Stomach (tissue), 19 donors: ENCODE measurements at places on chromosomes 3 and 15. TPM values are rescaled to one million over a fixed set of nuclear protein-coding genes. Genes with fewer than 3 reads are reported as not detected.

The ATP13A5 gene
- total RNA-seq: not detected

The CLDN18 gene
- total RNA-seq: 5.3 TPM

DNA sequence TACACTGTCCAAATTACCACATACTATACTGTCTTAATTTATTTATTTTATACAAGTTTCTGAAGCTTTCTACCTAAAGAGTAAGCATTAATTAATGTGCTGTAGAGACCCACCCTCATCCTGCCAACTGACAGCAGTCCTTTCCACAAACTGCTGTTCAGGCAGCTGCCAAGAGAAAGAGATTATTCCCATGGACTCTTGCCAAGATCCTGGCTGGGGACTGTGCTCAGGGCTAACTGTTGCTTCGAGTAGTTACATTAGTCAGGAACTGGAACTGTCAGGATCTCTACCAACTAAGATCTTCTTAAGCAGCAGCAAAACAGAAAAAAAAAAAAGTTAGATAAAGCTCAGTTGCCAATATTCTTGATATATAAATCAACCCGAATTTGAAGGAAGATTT lies 398.8 kb downstream of the MECOM start:
- peak; percentile 70 for DNase-seq

DNA sequence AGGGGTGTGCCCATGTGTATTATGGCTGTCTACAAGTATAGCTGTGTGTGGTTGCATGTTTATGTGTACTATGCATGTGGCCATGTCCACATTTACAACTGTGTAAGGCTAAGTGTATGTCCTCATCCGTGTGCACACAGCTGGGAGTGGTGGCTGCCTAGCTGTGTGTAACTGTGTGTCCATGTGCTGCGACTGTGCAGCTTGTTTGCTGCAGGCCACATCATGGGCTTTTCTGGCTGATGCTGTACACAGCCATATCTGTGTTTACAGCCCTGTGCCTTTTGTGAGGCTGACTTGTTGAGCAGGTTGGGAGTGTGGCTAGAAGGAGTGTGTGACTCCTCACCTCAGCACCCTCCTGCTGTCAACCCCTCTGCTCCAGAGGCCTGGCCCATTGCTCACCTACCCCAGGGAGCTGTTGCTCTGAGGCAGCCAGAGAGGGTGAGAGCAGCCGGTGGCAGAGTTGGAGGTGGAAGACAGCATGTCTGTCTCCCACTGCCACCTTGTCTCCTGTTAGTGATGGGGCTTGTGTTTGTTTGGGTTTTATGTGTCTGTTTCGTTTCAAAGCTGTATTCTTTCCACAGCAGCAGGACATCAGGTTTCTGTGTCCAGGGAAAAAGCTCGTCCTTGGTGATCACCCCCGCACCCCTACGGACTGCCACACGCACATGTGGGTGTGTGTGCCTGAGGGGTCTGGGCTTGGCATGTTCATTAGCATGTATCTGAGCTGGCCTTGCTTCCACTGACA lies 1.4 kb upstream of the GRM2 start:
- DNase-seq: no peak

GRCh38 chr3:50620420-50620819 lies 3.5 kb downstream of the MAPKAPK3 start:
- DNase-seq: no peak

- DNase-seq: no peak
These were observed 95.1 kb downstream of the LRIG1 start for GRCh38 chr3:66405701-66406091.

GRCh38 chr3:34363881-34364280 lies 565.5 kb downstream of the PDCD6IP start:
- DNase-seq: no peak

DNA sequence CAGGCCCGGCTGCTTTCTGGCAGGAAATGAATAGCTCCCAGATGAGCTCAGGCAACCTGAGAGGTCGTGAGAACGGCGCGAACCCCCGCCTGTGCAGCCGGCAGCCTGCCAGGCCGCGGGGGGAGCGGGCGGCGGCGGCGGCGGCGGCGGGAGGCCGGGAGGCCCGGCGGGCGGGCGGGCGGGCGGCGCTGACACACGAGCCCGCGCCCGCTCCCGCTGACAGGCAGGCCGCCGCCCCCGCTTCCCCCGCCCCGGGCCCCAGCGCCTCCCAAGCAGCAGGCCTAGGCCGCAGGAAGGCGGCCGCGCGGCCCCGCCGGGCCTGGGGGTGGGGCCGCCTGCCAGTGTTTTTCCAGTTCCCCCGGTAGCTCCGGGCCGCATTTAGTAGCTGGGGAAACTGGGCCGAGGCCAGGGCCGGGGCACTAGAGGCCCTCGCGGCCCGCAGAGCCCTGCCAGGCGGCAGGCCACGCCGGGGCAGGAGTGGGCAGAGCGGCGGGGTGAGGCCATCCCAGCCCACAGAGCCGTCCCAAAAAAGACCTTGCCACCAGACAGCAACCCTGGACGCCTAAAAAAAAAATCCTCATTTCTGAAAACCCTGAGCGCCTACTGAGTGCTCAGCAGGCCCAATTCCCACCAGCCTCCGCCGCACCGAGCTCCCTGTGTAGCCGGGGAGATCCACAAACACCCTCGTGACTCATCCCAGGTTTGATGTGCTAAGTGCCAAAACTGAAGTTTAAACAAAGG lies 5.6 kb downstream of the HES1 start:
- DNase-seq: peak; percentile 97

- DNase-seq: no peak
These were observed 35.0 kb downstream of the RIOX2 start for GRCh38 chr3:97937205-97937604.

GRCh38 chr3:194022052-194022451 lies 113.9 kb upstream of the HES1 start:
- no peak for DNase-seq
